Lower lobe of right lung (tissue), 2 donors: ENCODE measurements at places on chromosomes 13 and 19.
A peak's percentile ranks its signal among the peaks of the same experiment; 100 is the strongest.

- H3K36me3 ChIP-seq, result peaks cover 24% of the 10 kb centered on the region
- DNase-seq, result no peak
- no peaks in the 10 kb centered on the region for H3K4me1 ChIP-seq
- H3K27ac ChIP-seq, result no peak overlapping the region
These were observed 9.6 kb downstream of the ELOF1 start for GRCh38 chr19:11549386-11549953.

GRCh38 chr19:53007606-53008005 lies 6.1 kb upstream of the ERVV-1 start:
- no peaks in the 10 kb centered on the region for H3K36me3 ChIP-seq
- no peaks in the 10 kb centered on the region for H3K27me3 ChIP-seq
- DNase-seq, result no peak
- no peak overlapping the region for H3K27ac ChIP-seq
- no peak overlapping the region for H3K4me3 ChIP-seq

GRCh38 chr13:43929947-43930346 lies 50.2 kb downstream of the LACC1 start:
- no peak overlapping the region for H3K4me3 ChIP-seq
- DNase-seq, result no peak
- H3K4me1 ChIP-seq, result no peaks in the 10 kb centered on the region
- H3K36me3 ChIP-seq, result no peaks in the 10 kb centered on the region

GRCh38 chr19:50797781-50798658 lies 7.8 kb downstream of the ACP4 start:
- H3K27me3 ChIP-seq, result no peaks in the 10 kb centered on the region
- no peak overlapping the region for H3K27ac ChIP-seq
- H3K4me1 ChIP-seq, result peaks cover 8% of the 10 kb centered on the region

- no peak overlapping the region for H3K27ac ChIP-seq
- no peaks in the 10 kb centered on the region for H3K36me3 ChIP-seq
- no peaks in the 10 kb centered on the region for H3K27me3 ChIP-seq
- DNase-seq, result no peak
- H3K4me1 ChIP-seq, result no peaks in the 10 kb centered on the region
These were observed 86.4 kb upstream of the SLC7A1 start for GRCh38 chr13:29681864-29682263.

DNA sequence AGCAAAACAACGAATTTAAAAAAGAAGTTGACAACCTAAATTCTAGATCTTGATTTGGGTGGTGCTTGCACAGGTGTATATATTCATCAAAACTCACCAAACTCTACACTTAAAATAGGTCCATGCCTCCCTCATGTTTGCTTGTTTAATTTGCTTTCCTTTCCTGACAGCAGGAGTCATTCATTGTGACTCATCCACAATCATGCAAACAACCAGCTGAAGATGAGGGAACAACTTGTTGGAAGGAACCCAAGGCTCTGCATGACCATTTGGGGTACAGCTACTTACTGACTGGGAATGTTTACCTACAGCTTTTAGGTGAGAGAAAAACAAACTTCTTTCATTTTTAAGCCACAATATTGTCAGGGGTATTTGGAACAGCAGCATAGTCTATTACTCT lies 96.6 kb downstream of the RXFP2 start:
- H3K27me3 ChIP-seq, result no peaks in the 10 kb centered on the region
- no peak for DNase-seq
- no peak overlapping the region for H3K4me3 ChIP-seq
- no peaks in the 10 kb centered on the region for H3K4me1 ChIP-seq

- H3K4me1 ChIP-seq, result no peaks in the 10 kb centered on the region
- no peaks in the 10 kb centered on the region for H3K27me3 ChIP-seq
- H3K27ac ChIP-seq, result no peak overlapping the region
- H3K36me3 ChIP-seq, result no peaks in the 10 kb centered on the region
These were observed 579.5 kb downstream of the DCT start for GRCh38 chr13:93899981-93900380.

DNA sequence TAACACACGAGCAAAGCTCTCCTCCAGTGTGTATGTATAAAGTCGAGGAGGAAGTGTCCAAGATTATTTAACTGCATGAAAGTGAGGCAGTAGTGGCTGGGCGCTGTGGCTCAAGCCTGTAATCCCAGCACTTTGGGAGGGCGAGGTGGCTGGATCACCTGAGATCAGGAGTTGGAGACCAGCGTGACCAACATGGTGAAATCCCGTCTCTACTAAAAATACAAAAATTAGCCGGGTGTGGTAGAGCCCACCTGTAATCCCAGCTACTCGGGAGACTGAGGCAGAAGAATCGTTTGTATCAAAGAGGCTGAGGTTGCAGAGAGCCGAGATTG lies 1.2 kb upstream of the ZNF20 start:
- peaks cover 31% of the 10 kb centered on the region for H3K36me3 ChIP-seq
- no peak overlapping the region for H3K4me3 ChIP-seq
- no peak overlapping the region for H3K27ac ChIP-seq
- peaks cover 20% of the 10 kb centered on the region for H3K4me1 ChIP-seq
- DNase-seq, result no peak
- no peaks in the 10 kb centered on the region for H3K27me3 ChIP-seq

DNA sequence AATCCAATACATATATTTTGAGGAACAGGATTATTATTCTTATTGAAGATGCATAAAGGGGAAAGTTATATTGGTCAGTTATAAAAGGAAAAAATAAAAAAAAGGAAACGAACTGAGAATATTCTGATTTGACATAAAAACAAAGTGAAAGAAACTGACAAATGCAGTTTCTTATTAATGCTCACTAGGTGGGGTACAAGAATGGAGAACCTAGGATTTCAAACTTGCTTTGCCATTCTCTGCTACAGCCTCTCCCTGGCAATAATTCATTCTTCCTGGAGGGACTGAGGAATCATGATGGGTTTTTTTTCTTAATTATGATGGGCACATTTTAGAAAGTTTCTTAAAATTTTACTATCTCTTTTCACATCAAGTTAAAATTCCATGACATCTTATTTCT lies 154.9 kb downstream of the PCDH9 start:
- no peaks in the 10 kb centered on the region for H3K4me1 ChIP-seq
- DNase-seq, result no peak
- no peaks in the 10 kb centered on the region for H3K27me3 ChIP-seq
- H3K36me3 ChIP-seq, result no peaks in the 10 kb centered on the region

GRCh38 chr13:90618133-90618532 lies 729.4 kb upstream of the MIR17HG start:
- no peaks in the 10 kb centered on the region for H3K4me1 ChIP-seq
- DNase-seq, result no peak
- no peaks in the 10 kb centered on the region for H3K36me3 ChIP-seq
- H3K4me3 ChIP-seq, result no peak overlapping the region
- H3K27me3 ChIP-seq, result no peaks in the 10 kb centered on the region

DNA sequence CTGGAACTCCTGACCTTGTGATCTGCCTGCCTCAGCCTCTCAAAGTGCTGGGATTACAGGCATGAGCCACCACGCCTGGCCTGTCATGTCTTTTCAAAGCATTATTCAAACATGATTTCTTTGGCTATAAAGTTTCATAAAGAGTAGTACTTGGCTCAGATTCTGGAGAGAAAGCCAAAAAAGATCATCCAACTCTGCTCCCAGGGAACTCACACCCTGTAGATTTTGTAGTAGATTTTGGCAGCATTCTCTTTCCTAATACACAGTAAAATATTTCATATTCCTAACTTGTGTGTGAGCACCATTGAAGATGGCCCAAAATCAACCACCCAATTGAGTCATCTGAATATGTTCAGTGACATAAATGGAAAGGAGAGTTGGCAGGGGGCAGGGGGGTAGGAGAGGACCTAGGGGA lies 48.4 kb downstream of the CAB39L start:
- no peaks in the 10 kb centered on the region for H3K36me3 ChIP-seq
- H3K4me3 ChIP-seq, result no peak overlapping the region
- no peaks in the 10 kb centered on the region for H3K4me1 ChIP-seq
- H3K27ac ChIP-seq, result no peak overlapping the region
- no peaks in the 10 kb centered on the region for H3K27me3 ChIP-seq
- no peak for DNase-seq

GRCh38 chr13:90461398-90461797 lies 886.1 kb upstream of the MIR17HG start:
- no peaks in the 10 kb centered on the region for H3K27me3 ChIP-seq
- no peaks in the 10 kb centered on the region for H3K36me3 ChIP-seq
- no peak overlapping the region for H3K27ac ChIP-seq
- no peaks in the 10 kb centered on the region for H3K4me1 ChIP-seq
- H3K4me3 ChIP-seq, result no peak overlapping the region
- DNase-seq, result no peak

GRCh38 chr13:98240974-98241373 lies 63.9 kb upstream of the RNF113B start:
- H3K36me3 ChIP-seq, result no peaks in the 10 kb centered on the region
- H3K27ac ChIP-seq, result no peak overlapping the region
- no peaks in the 10 kb centered on the region for H3K27me3 ChIP-seq
- no peak overlapping the region for H3K4me3 ChIP-seq
- DNase-seq, result no peak

- no peaks in the 10 kb centered on the region for H3K27me3 ChIP-seq
- no peak overlapping the region for H3K4me3 ChIP-seq
- H3K36me3 ChIP-seq, result no peaks in the 10 kb centered on the region
These were observed 214.9 kb downstream of the KCNRG start for GRCh38 chr13:50229960-50230661.

GRCh38 chr13:19153782-19154450 lies 27.7 kb downstream of the TUBA3C start:
- no peak overlapping the region for H3K4me3 ChIP-seq
- no peak for DNase-seq
- H3K36me3 ChIP-seq, result no peaks in the 10 kb centered on the region
- no peaks in the 10 kb centered on the region for H3K27me3 ChIP-seq
- H3K27ac ChIP-seq, result no peak overlapping the region
- peaks cover 19% of the 10 kb centered on the region for H3K4me1 ChIP-seq

- H3K4me1 ChIP-seq, result no peaks in the 10 kb centered on the region
- H3K4me3 ChIP-seq, result no peak overlapping the region
- DNase-seq, result no peak
- H3K36me3 ChIP-seq, result no peaks in the 10 kb centered on the region
These were observed 82.2 kb upstream of the USP29 start for GRCh38 chr19:57037556-57037955.

DNA sequence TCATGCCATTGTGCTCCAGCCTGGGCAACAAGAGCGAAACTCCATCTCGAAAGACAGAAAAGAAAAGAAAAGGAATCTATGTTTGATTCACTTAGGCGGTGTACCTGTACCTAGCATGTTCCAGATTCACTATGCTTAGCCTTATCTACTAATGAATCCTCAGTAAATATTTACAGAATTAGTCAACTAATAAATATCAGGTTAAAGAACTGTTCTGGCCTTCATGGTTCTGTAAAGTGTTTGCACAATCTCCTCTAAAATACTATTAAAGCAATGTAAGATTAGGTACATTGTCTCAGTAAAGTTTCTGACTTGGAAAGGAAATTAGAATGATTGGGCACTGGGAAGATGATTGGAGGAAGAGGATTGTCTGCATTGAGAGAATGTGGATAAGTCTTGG lies 2770.4 kb downstream of the PCDH9 start:
- H3K4me3 ChIP-seq, result no peak overlapping the region
- H3K36me3 ChIP-seq, result no peaks in the 10 kb centered on the region
- no peaks in the 10 kb centered on the region for H3K27me3 ChIP-seq
- no peak for DNase-seq

GRCh38 chr19:19588546-19588945 lies 29.9 kb downstream of the PBX4 start:
- H3K4me1 ChIP-seq, result peaks cover 15% of the 10 kb centered on the region
- no peak for DNase-seq
- H3K36me3 ChIP-seq, result no peaks in the 10 kb centered on the region
- H3K27ac ChIP-seq, result no peak overlapping the region
- H3K4me3 ChIP-seq, result no peak overlapping the region
- no peaks in the 10 kb centered on the region for H3K27me3 ChIP-seq

DNA sequence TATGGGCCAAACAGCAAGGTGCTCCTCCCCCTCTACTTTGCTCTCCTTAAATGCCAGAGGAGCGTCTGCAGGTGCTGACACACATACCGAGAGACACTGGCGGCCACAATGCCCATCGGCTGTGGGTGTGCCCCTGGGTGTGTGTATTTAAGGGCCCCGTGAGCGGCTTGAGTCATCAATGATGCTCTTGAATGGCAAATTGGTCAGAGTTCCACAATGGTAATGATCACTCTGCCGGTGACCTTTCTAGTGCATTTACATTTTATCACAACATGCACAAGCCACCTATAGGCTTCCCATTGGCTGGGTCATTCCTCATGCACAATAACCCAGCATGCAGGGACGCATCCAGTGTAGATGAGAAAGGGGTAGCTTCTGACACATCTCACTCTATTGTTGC lies 124.8 kb downstream of the ZNF536 start:
- H3K27ac ChIP-seq, result no peak overlapping the region
- no peaks in the 10 kb centered on the region for H3K36me3 ChIP-seq
- DNase-seq, result no peak
- H3K4me3 ChIP-seq, result no peak overlapping the region
- peaks cover 15% of the 10 kb centered on the region for H3K27me3 ChIP-seq
- no peaks in the 10 kb centered on the region for H3K4me1 ChIP-seq

DNA sequence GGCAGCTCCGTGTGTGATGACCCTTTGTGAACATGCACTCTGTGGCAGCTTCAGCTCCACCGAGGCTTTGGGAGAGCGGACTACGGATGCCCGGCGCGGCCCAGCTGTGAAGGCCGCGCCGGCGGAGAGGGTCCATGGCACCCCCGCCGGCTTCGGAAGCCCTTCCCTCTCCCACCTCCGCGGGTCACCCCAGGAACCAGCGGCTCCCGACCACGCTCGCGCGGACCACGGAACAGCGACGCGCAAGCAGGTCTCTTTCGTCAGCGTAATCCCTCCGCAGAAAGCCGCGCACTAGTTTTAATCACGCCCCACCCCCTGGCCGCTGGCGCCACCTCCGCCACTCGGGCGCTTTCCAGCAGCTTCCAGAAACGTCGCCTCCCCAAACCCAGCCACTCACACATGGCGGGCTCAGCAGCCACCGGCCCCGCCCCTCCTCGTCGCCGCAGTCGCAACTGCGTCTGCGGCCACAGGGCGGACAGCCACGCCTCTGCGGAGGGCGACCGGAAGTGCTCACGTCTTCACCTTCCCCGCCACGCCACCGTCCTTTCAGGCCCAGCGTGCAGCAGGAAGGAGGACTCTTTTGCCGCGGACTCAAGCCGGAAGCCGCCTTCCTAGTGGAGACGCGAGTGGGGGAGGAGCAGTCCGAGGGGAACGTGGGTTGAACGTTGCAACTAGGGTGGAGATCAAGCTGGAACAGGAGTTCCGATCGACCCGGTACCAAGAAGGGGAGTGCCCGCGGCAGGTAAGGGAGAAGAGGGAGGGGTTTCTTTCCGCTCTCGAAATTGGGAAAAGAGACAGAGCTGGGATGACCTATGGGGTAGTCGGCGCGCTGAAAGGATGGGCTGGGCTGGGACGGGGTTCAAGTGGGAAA lies at the start of gene USPL1:
USPL1 (plus strand) TSS at position 606 of the 871 bp plus-strand sequence. CDS start 3,221 bp downstream, outside the sequence.
- H3K4me1 ChIP-seq, result peaks cover 36% of the 10 kb centered on the region
- DNase-seq, result peak; percentile 99
- H3K36me3 ChIP-seq, result peaks cover 8% of the 10 kb centered on the region

- H3K27me3 ChIP-seq, result no peaks in the 10 kb centered on the region
- H3K36me3 ChIP-seq, result no peaks in the 10 kb centered on the region
- no peak overlapping the region for H3K27ac ChIP-seq
- no peak overlapping the region for H3K4me3 ChIP-seq
These were observed 79.6 kb downstream of the FGF14 start for GRCh38 chr13:102322211-102322610.

- no peaks in the 10 kb centered on the region for H3K27me3 ChIP-seq
- no peak overlapping the region for H3K4me3 ChIP-seq
- no peak for DNase-seq
- no peak overlapping the region for H3K27ac ChIP-seq
- H3K36me3 ChIP-seq, result no peaks in the 10 kb centered on the region
These were observed 4.2 kb upstream of the OR7G3 start for GRCh38 chr19:9130965-9131364.

- H3K27me3 ChIP-seq, result no peaks in the 10 kb centered on the region
- H3K36me3 ChIP-seq, result no peaks in the 10 kb centered on the region
- no peaks in the 10 kb centered on the region for H3K4me1 ChIP-seq
- no peak for DNase-seq
- H3K4me3 ChIP-seq, result no peak overlapping the region
These were observed 13.0 kb upstream of the ZNF460 start for GRCh38 chr19:57267291-57267690.
